ENCODE measurements at places on chromosomes 13 and 19. TPM values are rescaled to one million over a fixed set of nuclear protein-coding genes. Genes with fewer than 3 reads are reported as not detected.

ADAMTS10 gene
- total RNA-seq: 10.7 TPM

CDX2 gene
- total RNA-seq: not detected

FUT6 gene
- total RNA-seq: not detected

MEDAG gene
- total RNA-seq: 0.17 TPM

ZNF610 gene
- total RNA-seq: 2.3 TPM

CEACAM21 gene
- total RNA-seq: not detected

CYP2B6 gene
- 0.05 TPM for total RNA-seq

KIRREL2 gene
- not detected for total RNA-seq

FGF14 gene
- total RNA-seq: 0.70 TPM

FOXA3 gene
- 0.52 TPM for total RNA-seq

C19orf67 gene
- total RNA-seq: not detected

KDM4B gene
- total RNA-seq: 47.0 TPM

- DNase-seq: no peak
These were observed 140.2 kb downstream of the ZNF536 start for GRCh38 chr19:30512176-30513081.

DNA sequence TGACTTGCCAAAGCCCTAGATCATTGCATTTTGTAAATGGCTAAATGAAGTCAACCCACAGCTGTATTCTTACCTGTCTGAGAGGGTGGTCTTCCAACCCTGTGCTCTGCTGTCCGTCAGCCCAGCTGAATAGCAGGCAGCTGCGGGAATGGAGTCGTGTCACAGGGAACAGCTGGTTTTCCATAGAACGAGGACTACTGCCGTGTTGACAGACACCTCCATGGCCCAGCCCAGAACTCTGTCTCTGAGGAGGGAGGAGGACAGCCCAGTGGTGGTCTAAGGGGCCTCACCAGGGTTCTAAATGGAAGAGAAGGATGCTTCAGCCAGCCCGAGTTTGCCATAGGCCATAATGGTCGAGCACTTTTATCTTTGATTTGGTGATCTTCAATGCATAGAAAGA lies 110.7 kb downstream of the SLC7A1 start:
- DNase-seq: no peak

GRCh38 chr19:51615991-51616390 lies 14.2 kb downstream of the SIGLEC5 start:
- no peak for DNase-seq

DNA sequence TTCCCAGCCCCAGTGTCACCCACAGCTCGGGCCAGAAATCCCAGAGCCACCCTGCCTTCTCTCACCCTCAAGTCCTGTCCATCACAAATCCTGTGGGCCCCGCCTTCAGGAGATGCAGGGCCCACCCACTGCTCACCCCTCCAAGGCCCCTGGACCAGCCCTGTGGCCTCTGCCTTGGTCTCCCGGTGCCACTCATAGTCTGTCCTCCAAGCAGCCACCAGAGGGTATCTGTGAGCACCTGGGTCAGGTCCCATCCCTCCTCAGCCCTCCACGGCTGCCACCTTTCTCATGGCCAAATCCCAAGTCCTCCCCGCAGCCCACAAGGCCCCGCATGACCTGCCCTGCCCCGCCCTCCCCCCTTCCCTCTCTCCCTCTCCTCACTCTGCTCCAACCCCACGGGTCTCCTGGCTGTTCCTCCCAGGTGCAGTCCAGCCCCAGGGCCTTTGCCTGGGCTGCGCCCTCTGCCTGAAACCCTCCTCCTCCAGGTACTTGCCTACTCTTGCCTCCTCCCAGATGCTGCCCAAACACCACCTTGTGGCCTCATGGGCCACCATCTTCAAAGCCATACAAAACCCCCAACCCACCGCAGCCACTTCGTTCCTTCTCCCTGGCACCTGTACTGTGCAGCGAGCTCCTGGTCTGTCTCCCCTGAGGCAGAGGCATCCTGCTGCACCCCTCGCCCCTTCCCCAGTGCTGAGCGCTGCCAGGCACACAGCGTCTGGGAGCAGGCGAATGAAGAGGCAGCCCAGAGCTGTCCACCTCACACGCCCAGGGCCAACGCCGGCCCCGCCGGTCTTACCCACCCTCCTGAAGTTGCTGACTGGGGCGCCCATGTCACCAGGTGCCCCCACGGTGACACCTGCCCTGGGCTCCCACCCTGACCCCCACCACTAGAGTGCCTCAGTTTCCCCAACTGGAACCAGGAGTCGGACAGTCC lies 13.2 kb upstream of the UQCR11 start:
- peak; percentile 11 for DNase-seq

DNA sequence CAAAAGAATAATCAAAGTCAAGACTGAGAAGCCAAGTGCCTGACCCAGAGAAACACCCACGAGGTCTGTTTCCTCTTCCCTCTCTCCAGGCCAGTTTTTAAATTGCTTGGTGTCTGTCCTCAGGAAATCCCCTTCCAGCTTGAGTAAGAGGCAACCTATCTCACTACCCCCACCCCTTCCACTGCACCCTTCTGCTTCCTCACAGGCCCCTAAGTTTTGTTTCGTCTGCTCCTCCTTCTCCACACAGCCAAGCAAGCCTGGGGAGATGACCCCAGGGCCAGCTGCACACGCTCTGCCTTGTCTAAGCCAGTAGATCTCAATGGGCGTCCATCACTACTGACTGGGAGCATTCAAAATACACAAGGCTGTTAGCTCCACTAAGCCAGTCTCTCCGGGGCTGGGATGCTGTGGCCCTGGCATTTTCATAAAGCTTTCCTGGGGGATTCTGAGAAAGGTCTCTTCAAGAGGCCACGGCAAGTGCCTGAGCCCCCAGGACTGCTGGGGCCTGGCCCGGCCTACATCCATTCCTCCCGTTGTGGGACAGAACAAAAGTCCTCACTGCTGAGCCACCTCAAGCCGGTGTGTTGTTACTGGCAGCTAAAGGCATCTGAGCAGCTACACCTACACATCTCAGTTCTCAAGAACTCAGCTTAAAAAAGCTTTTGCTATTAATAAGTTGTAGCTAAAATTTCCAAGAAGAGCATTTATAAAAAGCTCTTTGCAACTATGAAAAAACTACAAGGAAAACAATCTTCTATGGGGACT lies 14.9 kb upstream of the IL4I1 start:
- no peak for DNase-seq

DNA sequence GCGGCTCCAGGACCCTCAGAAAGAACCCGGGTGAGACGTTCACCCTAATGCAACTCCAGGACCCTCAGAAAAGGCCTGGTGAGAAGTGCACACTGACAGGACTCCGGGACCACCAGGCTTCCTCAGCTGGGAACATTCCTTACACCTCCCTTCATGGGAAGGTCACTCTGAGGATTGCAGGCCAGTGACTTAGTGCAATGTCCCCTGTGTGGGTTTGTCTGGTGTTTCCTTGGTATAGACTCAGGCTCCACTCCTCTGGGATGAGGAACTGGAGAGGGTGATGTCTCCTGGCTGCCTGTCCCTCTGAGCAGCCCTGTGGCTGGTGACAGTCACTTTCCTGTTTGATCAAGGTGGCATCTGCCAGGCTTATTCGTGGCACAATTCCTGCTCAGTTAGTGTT lies 49.7 kb downstream of the TEX29 start:
- no peak for DNase-seq

- peak; percentile 52 for DNase-seq
These were observed 109.1 kb downstream of the PCDH9 start for GRCh38 chr13:67120872-67121531.

DNA sequence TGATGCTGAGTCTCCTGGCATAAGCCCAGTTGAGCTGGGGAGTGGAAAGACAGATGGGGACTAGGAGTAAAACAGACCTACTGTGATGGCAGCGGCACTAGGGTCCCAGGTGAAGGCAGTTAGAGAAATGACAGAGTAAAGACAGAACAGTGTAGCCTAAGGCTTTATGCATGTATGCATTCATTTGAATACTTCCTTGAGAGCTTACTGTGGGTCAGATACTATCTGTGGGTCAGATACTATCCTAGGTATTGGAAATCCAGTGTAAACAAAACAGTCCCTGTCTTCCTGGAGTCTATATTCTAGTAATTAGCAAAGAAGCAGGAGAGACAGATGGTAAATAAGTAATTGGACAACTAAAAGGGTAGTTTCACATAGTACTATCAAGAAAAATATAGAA lies 73.7 kb upstream of the LRCH1 start:
- no peak for DNase-seq

DNA sequence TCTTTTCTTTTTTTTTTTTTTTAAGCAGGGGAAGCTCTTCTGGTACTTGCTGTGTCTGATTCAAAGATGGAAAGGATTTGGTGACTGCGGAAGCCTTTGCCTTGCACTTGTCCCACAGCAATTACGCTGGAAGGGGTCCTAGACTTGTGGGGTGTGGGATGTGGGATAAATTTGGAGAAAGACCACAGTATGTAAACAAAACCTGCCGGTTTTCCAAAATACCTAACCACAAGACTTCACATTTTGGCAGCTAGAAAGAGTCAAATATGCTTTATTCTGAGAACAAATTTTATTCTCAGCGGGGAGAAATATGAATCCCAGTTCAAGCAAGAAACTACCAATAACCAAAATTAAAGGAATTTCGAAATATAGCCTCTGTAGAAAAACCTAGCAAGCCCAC lies 176.5 kb downstream of the SPRY2 start:
- DNase-seq: no peak

DNA sequence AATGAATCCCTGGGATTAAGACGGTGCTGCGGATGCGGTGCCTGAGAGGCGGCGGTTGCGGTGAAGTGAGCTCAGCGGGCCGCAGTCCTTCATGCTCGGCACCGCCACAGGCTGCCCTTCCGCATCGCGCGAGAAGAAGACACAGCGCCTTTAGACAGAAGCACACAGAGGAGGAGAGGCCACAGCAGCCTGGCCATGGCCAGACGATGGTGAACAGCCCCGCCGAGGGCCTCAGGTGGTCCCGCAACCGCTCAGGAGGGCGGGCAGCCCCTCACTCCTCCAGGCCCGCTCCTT lies 459.2 kb downstream of the MYO16 start:
- DNase-seq: no peak

- no peak for DNase-seq
These were observed 8.6 kb downstream of the CRLF1 start for GRCh38 chr19:18597809-18598660.

DNA sequence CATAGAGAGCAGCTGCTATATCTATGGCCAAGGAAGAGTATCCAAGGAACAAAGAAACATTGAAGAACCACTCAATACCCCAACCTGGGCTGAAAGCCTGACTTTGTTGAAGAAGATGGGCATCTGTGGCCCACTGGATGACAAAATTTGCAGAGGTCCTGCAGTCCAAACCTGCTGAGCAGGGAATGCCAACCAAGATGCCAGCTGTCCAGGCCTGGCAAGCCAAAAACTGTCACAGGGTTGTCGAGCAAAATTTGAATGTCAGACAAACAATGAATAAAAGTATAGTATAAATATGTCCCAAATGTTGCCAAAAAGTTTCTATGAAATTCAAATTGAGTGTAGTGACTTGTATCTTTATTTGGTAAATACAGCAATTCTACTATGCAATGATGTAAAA lies 1040.2 kb downstream of the PCDH9 start:
- no peak for DNase-seq

- peak; percentile 56 for DNase-seq
These were observed 28.8 kb downstream of the IPO5 start for GRCh38 chr13:97982286-97982685.

- DNase-seq: peak; percentile 48
These were observed 1149.8 kb upstream of the MIR17HG start for GRCh38 chr13:90197722-90198121.

DNA sequence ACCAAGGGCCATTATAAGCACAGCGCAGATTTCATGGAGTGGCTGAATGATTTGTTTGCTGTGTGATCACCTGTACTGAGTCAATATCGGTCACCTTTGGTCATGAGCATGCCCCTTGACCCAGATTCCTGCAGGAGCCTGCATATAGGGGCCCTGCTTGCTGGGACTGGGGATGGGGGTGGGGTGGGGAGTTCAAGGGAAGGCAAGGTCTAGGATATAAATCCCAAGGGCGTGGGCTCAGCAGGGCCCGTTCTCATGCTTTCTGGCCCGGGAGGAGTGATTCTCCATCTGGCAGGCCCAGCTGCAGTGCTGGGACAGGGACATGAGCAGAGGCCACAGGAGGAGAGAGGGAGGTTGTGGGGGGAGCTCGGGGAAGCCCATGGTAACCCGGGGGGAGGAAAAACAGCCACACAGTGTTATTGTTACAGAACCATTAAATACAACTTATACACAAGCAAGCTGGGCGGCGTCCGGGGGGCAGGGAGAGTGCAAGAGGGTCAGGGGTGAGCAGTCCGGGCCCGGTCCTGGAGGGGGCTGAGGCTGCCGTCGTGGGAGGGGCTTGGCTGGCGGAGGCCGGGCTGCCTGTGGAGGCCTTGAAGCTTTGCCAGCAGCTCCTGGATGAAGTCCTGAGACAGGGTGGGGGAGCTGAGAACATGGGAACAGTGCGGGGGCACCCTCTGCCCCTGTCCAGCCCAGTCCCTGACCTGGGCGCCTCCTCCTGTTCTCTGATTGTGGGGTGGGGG lies 5.2 kb downstream of the PPP1R14A start:
- DNase-seq: no peak

DNA sequence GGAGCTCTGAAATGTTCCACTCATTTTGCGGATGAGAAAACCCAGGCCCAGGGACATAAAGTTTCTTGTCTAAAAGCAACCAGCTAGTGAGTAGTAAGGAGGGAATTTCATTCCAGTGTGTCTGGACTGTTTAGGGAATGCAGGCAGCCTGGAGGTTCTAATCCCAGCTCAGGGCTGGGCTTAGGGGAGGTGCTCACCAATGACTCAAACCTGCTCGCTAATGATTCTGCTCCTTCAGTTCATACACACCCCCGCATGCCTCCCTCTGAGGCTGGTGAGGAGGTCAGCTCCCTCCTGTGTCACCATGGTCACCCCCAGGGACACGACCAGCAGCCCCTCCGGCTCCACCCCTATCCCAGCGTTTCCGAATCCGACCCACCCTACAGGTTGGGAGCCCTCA lies 34.6 kb downstream of the CYP4F2 start:
- peak; percentile 49 for DNase-seq

- DNase-seq: peak; percentile 51
These were observed 133.6 kb downstream of the STK24 start for GRCh38 chr13:98443329-98443728.

DNA sequence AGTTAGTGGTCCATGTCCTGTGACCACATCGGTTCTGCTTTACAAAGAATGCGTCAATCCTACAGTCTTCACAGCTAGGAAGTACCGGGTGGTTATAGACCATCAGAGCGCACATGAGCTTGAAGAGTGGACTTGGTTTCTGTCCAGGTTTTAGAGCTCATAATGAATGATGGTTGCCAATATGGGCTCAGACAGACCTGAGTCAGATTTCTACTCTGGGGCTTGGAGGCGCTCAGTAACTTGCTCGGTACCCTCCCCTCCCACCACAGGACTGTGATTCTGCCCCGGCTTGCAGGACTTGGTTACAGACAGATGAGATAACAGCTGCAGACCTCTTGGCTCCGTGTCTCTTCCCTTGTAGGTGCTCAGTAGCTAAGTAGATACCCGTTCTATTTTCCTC lies 284.7 kb downstream of the TSHZ3 start:
- DNase-seq: peak; percentile 70

- DNase-seq: peak; percentile 51
These were observed 524.1 kb upstream of the SLITRK5 start for GRCh38 chr13:87147076-87147475.

DNA sequence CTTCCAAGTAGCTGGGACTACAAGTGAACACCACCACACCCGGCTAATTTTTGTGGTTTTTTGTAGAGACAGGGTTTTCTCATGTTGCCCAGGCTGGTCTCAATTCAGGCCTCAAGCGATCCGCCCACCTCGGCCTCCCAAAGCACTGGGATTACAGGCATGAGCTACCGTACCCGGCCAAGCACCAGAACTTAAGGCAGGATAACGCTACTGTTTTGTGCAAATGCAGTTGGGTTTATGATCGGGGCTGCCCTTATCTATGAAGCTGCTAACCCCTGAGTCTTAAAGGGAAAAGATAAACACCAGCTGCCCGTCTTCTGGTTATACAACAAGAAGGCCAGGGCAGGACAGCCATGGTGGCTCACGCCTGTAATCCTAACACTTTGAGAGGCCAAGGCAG lies 12.6 kb upstream of the TM6SF2 start:
- no peak for DNase-seq

Data from renal cortical epithelial cell (primary cell).